ENCODE measurements at places on chromosomes 6 and 20.

- no peak for DNase-seq
Measured at GRCh38 chr6:131980791-131981623, 29.8 kb upstream of the CCN2 start.

DNA sequence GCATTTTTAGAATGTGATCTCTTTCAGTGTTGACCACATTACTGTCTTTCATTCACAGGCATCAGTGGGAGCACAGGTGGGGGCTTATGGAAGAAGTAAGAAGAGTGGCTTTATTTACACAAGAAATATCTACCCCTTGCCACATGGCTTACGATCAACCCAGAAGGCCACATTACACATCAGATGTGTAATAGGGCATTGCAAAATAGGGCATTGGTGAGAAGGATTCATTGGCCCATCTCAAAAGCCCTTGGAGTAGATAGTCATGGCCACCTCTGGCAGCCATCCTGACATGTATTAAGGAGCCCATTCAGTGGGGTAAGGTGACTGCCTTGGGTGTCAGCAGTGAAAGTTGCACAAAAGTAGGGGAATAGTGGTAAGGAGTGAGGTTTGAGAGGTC, 97.5 kb downstream of the MAFB start:
- no peak for DNase-seq

- no peak for DNase-seq
Measured at GRCh38 chr20:32387252-32387651, 29.1 kb downstream of the ASXL1 start.

DNA sequence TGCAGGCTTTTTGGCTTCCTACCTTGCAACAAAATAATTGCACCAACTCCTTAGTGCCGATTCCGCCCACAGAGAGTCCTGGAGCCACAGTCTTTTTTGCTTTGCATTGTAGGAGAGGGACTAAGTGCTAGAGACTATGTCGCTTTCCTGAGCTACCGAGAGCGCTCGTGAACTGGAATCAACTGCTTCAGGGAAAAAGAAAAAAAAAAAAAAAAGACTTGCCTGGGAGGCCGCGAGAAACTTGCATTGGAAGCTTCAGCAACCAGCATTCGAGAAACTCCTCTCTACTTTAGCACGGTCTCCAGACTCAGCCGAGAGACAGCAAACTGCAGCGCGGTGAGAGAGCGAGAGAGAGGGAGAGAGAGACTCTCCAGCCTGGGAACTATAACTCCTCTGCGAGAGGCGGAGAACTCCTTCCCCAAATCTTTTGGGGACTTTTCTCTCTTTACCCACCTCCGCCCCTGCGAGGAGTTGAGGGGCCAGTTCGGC, 420 bp downstream of the SOX4 start:
- no peak for DNase-seq

- DNase-seq = no peak
Measured at GRCh38 chr6:36444470-36444869, 1.7 kb downstream of the KCTD20 start.

DNA sequence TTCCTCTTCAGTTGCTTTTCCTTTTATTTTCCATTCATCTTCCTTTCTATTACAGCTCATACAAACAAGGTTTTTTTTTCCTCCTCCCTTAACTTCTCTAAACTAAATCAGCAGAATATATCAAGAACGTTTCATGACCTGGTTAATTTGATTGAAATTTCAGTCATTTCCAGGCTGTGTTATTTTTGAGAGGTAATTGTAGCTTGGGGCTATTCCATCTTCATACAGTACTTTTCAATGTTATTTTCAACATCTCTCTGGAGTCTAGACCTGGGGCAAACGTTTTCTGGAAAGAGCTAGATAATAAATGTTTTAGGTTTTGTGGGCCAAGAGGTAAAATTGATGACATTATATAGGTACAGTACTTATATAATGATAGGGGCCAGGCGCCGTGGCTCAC, 4.0 kb upstream of the SLC23A2 start:
- no peak for DNase-seq

GRCh38 chr6:165800337-165800736, 137.3 kb upstream of the PDE10A start:
- DNase-seq = no peak

DNA sequence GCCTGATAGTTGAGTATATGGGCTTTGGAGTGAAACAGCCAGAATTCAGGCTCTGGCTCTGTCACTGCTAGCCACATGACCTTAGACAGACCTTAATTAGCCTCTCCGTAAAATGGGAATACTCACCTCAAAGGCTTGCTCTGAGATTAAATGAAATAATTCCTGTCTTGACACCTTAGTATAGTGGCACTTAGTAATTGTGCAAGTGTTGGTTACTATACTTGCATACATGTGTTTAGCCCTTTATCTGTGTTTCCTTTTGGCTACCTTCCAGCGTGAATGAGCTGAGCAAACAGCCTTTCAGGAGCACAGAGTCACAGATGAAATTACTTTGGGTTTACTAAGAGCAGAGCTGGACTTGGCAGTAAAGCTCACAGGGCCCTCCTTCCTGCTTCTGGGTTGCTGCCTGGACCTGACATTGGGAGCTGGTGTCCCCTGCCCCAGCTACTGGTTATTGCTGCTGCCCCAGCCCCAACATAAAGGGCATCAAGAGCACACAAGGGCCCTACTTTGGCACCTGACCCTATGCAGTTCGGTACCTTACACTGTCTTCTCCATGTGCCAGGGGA, 32.8 kb downstream of the CD164 start:
- DNase-seq = no peak

- no peak for DNase-seq
Measured at GRCh38 chr20:23140991-23141390, 54.9 kb upstream of the CD93 start.

DNA sequence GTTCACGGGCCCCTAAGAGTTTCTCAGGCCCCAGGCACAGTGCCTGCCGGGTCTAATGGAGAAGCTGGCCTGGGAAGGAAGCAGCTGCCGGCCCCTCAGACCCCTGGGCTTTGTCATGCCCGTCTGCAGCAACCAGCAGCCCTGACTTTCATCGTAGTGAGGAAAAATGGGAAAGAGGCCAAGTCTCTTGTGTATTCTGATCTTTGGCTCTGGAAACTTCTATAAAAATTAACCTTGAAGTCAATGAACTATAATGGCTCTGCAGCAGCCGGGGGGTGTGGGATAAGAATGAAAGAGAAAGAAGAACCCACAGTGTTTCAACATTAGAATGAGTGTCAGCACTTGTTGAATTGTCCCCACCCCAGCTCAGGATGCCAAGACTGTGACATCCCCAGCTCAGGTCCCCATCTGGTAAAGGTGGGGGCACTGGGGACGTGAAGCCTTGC, 12.9 kb downstream of the TGM2 start:
- DNase-seq = no peak

DNA sequence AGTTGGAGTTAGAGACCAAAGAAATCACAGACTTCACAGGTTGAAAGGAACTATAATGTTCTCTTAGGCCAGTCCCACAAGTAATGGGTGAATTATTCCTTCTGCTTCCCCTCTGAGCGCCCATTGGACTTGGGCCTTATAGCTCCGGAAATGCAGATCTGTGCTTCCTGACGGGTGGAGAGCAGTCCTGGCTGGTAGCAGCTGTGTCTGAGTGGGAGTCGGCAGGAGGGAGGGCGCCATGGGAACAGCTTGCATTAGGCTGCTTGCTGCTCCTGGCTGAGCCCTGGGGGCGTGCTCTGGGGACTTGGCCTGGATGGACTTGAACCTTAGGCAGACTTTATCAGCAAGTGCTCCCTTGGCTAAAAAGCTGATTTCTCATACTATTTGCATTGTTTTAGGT, 18.4 kb upstream of the NUP153 start:
- no peak for DNase-seq

DNA sequence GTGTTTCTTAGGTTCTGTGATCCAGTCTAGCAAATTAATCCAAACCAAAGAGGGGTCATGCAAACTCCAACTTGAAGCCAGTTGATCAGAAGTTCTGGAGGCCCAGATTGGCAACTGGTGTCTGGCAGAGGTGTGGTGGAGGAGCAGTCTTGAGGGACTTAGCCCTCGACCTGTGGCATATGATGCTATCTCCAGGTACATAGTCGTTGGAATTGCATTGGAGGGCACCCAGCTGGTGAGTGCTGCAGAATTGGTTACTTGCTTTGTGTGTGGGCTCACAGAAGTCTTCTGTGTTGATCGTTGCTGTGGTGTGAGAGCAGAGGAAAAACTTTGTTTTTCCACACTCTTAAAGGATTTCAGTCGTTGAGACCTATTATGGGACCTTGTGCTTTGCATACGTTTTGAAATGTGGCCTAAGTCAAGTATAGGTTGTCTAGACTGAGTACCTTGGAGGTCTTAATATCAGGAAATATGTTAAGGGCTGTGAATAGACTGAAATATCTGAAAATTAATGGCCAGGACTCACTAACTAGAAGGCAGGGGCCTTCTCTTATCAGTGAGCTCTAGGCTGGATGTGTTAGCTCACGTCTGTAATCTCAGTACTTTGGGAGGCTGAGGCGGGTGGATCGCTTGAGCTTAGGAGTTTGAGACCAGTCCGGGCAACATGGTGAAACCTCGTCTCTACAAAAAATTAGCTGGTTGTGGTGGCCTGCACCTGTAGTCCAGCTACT, 7.8 kb downstream of the PANK2 start:
- no peak for DNase-seq

DNA sequence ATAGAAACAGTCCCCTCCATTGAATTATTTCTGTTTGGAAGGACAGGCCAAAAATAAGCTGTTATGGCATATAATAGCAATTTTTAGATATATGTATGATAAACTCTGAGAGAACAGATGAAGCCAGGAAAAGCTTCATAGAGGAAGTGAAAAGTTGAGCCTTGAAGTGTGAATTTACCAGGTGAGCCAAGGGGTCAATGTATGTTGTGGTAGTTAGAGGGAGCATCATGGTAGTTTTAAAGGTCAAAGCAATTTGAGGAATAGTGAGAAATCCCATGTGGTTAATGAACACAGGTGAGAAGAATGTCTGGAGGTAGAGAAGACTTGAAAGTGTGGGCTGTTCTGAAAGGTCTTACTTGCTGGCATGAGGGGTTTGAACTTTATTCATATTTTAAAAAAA, 47.0 kb downstream of the COL19A1 start:
- no peak for DNase-seq

DNA sequence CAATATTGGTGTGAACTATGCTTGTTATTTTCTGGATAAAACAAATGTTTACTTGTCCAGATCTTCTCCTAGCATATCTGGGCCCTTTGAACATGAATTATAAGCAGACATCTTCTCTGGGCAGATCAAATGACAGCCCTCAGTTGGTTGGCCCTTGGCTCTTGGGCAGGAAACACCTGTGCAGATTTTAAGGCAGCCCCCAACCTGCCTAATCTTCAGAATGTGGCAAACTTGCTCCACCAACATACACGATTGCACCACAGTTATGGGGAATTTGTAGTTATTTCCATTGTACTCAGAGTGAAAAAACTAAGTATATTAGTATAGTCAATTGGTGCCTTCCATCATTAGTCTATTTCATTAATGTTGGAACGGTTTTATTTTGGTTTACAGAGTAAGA, 94.9 kb upstream of the KCNK16 start:
- no peak for DNase-seq

- no peak for DNase-seq
Measured at GRCh38 chr20:35146299-35146919, 727 bp downstream of the EDEM2 start.

- DNase-seq = peak; percentile 59
Measured at GRCh38 chr6:166551754-166552495, 34.6 kb downstream of the RAMACL start.

DNA sequence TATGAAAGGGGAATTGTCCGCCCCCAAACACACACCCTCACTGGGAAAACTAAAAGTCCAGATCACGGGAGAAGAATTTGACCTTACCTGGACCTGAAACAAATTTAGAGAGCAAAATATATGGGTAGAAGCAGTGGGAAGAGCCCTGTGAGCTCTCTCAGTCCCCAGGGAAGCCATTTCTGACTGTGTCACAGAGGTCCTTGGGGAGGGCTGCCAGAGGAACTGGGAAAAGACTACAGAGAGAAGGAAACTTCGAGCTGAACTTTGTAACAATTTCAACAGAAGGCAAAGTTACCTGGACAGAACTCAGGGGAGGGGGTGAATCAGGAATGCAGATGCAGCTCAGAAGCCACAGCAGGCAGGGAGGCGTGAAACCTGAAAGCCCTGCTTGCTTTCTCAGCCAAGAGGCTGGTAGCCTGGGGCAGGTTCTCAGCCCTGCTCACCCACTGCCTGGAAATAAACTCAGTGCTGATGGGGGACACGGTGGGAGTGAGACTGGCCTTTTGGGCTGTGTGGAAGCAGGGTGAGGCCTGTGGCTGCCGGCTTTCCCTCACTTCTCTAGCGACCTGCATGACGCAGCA, 163.8 kb downstream of the TMEM200A start:
- DNase-seq = no peak

GRCh38 chr20:62208061-62208794, 11.8 kb downstream of the HRH3 start:
- DNase-seq = no peak

GRCh38 chr20:62792182-62792939, 3.9 kb upstream of the MRGBP start:
- no peak for DNase-seq

GRCh38 chr6:11433860-11434259, 103.7 kb upstream of the TMEM170B start:
- no peak for DNase-seq

DNA sequence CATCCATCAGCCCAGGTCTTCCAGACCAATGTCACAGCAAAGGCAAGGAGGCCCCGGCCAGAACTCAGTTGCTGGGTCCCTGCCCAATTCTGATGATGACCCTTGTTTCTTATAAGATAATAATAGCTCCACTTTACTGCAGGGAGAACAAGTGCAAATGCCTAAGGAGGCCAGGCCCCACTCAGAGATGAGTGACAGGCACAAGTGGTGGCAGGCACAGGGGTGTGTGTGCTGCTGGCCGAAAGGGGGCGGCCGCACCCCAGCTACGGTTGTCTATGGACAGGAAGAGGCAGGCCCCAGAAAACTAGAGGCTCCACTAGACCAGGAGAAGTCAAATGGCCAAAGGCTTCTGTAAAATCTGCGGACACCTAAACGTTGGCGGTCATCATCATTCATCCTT, 28.6 kb downstream of the GNAS-AS1 start:
- no peak for DNase-seq

GRCh38 chr6:126054258-126054702, 67.9 kb downstream of the TRMT11 start:
- no peak for DNase-seq

- no peak for DNase-seq
Measured at GRCh38 chr6:20318851-20319387, 82.8 kb upstream of the E2F3 start.

GRCh38 chr6:3455569-3456394, 1.1 kb downstream of the SLC22A23 start:
- DNase-seq = no peak

DNA sequence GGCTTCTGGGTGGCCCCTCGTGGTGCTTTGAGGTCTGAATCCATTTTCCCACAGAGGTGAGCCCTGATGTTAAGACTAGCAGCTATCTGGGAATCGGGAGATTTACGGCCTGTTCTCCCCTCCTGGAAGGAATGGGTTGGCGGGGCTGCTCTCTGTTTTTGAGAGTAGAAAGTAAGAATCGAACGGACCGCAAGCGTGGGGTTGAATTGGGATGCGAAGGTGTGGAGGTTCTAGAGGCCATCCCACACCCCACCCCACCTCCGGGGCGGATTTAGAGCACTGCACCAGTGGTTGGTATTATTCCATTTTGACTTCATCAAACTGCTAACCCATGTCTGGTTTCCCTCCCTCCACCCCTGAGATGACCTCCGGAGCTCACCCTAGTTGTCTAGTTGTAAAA, 11.5 kb downstream of the PYGB start:
- DNase-seq = no peak

GRCh38 chr20:478010-478948, 15.9 kb upstream of the TBC1D20 start:
- DNase-seq = no peak
